Stimulated activated CD8-positive, alpha-beta memory T cell treated with anti-CD3 and anti-CD28 coated beads, Interleukin-7, amount 100 ng/mL, for 1 hour (primary cell): ENCODE measurements at places on chromosomes 5 and 9.

DNA sequence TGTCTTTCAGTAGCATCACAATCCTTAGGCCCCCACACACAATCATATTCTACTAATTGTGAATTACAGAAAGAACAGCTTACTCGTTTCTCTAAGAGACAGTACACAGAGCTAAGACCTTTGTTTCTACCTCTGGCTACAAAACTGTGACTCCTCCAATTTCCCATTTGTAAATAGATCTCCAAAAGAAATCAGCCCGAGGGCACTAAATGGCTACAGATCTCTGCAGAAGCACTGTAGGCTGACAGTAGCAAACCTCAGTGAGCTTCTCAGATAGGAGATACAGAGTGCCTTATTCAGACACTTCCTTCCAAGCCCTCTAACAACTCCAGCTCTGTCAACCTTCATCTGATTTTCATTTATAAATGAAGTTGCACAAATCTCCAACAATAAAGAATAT is 51.0 kb downstream of the EFNA5 start:
- no peak for DNase-seq

DNA sequence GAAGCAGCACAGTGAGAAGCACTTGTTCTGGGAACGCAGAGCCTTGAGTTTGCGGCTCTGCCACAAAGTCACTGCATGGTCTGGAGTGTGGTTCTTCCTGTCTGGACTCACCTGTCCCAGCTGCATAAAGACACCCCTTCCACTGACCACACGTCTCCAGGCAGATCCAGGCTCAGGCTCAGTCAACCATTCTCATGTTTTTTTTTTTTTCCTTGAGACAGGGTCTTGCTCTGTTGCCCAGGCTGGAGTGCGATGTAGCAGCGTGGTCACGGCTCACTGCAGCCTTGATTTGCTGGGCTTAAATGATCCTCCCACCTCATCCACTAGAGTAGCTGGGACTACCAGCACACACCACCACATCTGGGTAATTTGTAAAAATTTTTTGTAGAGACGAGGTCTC is 102.9 kb upstream of the KLF4 start:
- no peak for DNase-seq

DNA sequence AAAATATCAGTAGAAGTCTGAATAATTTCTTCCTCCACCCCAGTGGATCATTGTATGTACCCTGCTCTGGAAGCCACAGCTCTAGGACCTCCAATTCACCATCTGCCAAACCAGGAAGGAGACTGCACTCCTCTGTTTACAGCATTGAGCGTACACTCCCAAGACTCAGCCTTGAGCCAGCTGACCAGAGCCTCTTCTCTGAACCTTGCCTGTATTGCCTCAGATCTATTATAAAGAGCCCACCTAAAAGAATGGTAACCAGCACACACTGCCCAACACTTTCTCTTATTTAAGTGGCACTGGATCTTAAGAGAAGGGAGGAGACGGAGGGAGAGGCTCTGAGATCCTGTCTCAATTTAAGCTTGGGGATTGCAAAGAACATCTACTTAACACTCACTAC is 217.8 kb upstream of the RASEF start:
- DNase-seq = no peak

DNA sequence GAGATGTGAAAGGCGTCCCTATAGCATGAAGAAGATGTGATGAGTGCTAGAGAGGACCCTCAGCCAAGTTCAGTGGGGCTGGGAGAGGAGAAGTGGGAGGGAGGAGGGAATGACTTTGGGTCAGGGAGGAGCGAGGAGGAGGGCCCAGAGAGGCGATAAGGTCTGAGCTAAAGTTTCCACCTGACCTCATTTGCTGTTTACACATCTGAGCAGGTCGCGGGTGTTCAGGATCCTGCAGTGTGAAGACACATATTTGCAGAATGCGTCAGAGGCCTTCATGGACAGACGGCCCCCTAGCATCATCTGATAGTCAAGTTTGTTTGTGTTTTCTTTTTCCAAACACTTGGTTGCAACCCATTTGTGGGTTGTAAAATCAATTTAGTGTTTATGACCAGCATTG is 18.9 kb upstream of the IGFBPL1 start:
- no peak for DNase-seq

DNA sequence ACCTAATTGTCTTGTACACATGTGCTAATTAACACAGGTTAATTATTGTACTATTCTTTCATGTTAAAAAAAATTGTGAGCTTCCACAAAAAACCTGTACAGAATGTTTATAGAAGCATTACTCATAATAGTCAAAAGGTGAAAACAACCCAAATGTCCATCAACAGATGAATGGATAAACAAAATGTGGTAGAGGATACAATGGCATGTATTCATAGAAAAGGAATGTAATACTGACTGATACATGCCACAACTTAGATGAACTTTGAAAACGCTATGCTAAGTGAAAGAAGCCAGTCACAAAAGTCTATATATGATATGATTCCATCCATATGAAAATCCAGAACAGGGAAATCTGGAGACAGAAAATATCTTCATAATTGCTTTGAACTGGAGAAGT is 25.6 kb downstream of the RRAGA start:
- no peak for DNase-seq

GRCh38 chr9:19252174-19252884 is 21.8 kb downstream of the DENND4C start:
- no peak for DNase-seq

- no peak for DNase-seq
Observed at GRCh38 chr5:88060194-88060593, 208.5 kb downstream of the TMEM161B start.

DNA sequence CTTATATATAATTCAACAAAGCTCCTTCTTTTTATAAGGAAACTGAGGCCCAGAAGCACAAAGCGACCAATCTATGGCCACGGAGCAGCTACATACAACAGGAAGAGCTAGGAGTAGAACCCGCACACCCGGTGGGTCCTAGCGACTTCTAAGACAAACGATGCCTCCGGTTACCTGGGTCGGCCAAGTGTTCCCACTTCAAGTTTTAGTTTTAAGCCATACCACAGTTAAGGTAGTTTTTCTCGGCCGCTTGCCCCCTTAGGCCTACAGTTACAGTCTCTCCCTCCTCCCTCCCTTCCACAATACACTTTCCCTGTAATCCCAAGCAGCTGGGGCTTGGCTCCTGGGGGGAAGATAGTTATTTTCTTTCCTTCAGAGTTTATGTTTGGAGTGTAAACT is 533 bp downstream of the SREK1IP1 start:
- no peak for DNase-seq

GRCh38 chr5:109837231-109837861 is 147.6 kb downstream of the MAN2A1 start:
- DNase-seq = no peak

GRCh38 chr5:15676591-15676990 is 176.6 kb downstream of the FBXL7 start:
- DNase-seq = no peak

GRCh38 chr5:33794550-33795181 is 97.1 kb downstream of the ADAMTS12 start:
- no peak for DNase-seq

- no peak for DNase-seq
Observed at GRCh38 chr5:181121675-181122561, 9.1 kb downstream of the OR2V1 start.

- no peak for DNase-seq
Observed at GRCh38 chr9:20016611-20017010, 227.8 kb upstream of the SLC24A2 start.

DNA sequence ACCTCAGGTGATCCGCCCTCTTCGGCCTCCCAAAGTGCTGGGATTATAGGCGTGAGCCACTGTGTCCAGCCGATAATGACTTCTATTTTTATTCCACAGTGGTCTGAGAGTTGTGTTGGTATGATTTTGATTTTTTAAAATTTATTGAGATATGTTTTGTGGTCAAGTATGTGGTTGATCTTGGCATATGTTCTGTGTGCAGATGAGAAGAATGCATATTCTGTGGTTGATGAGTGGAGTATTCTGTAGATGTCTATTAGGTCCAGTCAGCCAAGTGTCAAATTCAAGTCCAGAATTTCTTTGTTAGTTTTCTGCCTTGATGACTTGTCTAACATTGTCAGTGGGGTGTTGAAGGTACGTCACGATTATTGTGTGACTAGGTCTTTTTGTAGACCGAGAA is 338.2 kb upstream of the TARS1 start:
- DNase-seq = no peak

DNA sequence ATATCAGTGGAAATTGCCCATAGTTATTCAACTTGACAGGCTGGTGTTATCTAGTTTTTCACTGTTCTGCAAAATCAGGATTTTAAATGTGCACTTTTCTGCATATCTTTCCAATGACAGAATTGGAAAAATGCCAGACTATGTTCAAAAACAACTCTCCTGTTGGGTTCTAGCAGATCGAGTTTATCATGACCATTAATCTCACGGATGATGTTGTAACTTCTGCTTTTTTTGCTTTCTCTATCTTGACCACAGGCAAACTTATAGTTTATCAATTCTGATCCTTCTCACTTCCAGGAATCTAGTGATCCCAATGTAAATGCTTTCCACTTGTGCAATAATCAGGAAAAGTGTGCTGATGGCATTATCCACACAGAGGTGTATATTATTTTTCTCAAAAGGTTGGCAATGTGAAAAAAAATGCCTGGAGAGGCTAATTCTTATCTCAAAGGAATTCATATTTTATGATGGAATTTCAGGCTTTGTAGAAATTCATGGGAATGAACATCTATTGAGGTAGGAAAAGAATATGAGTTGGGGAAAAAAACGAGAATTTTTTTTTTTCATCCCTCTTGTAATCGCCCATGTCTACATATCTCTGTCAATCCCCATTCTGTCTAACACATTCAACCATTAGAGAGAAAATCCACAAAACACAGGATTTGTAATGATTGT is 73.6 kb upstream of the DAB2 start:
- DNase-seq = no peak
